ENCODE measurements at places on chromosomes 5 and 9.

GRCh38 chr9:5698810-5699556, 70.1 kb downstream of the RIC1 start:
- DNase-seq: no peak

GRCh38 chr9:122816163-122816867, 12.1 kb downstream of the PDCL start:
- no peak for DNase-seq

GRCh38 chr9:107172160-107172978, 110.7 kb upstream of the RAD23B start:
- DNase-seq: peak; percentile 51

GRCh38 chr5:121378046-121378445, 473.6 kb upstream of the FTMT start:
- DNase-seq: no peak

GRCh38 chr9:98085944-98086343, 29.4 kb downstream of the NANS start:
- DNase-seq: no peak

DNA sequence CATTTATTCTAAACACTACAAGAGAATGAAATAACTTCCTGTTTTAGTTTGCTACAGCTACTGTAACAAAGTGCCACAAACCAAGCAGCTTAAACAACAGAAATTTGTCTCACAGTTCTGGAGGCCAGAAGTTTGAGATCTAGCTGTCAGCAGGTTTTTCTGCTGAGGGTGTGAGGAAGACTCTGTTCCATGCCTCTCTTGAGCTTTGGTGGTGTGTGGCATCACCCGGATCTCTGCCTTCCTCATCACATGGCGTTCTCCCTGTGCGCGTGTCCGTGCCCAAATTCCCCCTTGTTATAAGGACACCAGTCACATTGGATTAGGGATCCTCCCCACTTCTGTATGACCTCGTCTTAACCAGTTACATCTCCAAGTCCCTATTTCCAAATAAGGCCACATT, 97.7 kb downstream of the CFAP95 start:
- DNase-seq: no peak

GRCh38 chr9:112555844-112556482, 69.3 kb downstream of the KIAA1958 start:
- no peak for DNase-seq

- no peak for DNase-seq
Measured at GRCh38 chr5:152855441-152855840, 450.4 kb upstream of the NMUR2 start.

- no peak for DNase-seq
Measured at GRCh38 chr9:129626625-129627284, 792 bp downstream of the NTMT1 start.

DNA sequence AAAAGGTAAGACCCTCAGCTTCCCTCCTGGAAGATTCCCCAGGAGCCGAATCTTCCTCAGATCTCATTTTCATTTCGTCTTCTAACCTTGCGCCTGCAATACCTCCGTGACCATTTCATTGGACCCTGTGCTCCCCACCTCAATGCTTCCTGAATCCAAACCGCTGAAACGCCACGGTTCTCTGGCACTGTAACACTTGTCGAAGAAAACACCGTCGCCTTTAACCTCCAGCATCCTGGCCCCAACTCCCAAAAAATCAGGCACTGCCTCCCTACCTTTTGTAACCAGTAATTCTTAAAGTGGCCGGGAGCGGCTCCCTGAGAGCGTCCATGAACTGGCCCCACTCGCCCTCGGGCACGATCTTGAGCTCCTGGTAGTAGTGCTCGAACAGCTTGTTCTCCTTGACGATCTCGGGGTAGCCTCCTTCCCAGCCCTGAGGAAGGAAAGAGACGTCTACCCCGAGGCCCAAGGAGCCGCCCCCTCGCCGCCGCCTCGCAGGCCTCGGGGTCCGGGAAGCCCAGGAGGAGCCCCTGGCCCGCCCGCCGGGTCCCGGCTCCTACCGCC, 438 bp downstream of the NSUN2 start:
- DNase-seq: no peak

GRCh38 chr5:19270153-19270552, 717.8 kb downstream of the CDH18 start:
- DNase-seq: no peak

- DNase-seq: no peak
Measured at GRCh38 chr9:116945817-116946216, 258.7 kb downstream of the TRIM32 start.

GRCh38 chr5:132770476-132771159, 6.4 kb downstream of the SEPTIN8 start:
- DNase-seq: no peak

GRCh38 chr9:114588210-114588609, 641 bp downstream of the ATP6V1G1 start:
- DNase-seq: no peak

GRCh38 chr9:104997536-104997935, 69.6 kb upstream of the ABCA1 start:
- DNase-seq: no peak

DNA sequence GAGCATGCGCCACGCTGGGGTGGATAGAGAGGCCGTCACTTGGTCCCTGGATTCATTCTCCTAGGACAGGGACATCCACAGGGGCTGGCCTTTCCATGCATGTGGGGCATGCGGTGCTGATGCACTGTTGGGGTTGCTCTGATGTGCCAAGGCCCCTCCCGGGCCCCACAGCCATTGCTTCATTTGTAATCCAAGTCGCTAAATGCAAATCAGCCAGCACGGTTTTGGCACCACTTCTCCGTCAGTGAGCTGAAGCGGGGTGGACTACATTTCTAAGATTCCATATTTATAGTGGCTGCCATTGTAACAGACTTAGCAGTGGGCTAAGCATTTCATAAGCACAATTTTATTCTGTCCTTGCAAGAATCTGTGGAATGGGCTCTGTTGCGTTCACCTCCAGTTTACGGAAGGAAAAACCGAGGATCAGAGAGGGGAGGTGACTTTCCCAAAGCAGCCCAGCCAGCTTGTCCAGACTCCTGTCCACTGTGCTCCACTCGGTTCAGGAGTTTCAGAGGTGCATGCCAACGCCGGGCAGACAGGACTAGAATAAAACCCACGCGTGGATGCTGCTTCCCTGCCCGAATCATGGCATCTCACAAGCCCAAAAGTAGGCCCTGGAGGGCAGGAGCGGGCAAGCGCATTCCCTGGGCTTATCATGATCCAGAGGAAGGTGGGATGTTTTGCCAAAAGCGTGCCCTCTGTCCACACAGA, 102.6 kb upstream of the COL5A1 start:
- no peak for DNase-seq

- DNase-seq: no peak
Measured at GRCh38 chr5:158967541-158967940, 132.2 kb downstream of the EBF1 start.

- DNase-seq: no peak
Measured at GRCh38 chr5:31442058-31442745, 89.7 kb downstream of the DROSHA start.

GRCh38 chr5:178234121-178234749, 1.6 kb upstream of the PHYKPL start:
- DNase-seq: no peak

DNA sequence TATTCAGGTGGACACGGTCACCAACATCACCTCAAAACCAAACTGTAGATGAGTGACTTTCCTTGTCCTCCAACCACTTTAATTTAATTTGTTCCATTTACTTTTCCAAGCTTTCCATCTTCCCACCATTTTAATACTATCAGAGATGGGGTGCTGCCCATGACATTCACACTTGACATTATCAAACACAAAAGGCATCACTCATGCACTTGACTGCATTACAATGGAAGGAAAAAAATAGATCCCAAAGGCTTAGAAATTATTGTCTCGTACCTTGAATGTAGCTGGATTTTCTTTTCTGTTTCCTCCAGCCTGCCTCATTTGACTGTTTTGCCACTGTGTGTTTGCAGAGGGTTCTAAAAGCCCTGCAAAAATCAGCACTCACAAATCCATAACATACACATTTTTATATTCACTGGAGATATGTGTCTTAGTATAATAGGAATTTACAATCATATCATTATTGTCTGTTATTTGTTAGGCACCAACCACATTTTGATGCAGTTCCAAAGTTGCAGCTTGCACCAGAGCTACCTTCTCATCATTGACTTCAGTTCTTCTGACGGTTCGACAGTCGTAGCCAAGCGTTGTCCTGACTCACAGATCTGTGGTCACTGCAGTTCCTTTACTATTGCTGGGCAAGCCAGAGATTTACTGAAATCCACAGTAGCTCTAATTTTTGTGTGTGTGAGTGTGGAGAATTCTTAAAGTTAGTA, 712.3 kb upstream of the WWC1 start:
- DNase-seq: no peak

DNA sequence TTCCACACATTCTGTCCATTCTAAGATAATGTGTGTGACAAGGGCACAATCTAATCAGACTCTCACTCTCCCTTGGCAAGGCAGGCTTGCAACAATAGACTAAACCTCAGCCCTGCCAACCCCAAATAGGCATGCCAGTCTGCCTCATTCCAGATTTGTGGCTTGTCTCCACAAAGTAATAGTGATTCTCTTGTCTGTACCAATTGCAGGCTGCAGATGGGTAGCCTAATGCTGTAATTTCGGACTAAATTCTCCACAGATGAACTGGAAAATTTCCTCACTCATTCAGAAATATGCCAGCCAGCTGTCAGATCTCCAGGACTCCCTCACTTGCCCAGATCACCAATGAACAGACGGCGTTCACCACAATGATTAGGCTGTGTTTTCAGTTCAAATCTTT, 413.6 kb downstream of the ELAVL2 start:
- no peak for DNase-seq

DNA sequence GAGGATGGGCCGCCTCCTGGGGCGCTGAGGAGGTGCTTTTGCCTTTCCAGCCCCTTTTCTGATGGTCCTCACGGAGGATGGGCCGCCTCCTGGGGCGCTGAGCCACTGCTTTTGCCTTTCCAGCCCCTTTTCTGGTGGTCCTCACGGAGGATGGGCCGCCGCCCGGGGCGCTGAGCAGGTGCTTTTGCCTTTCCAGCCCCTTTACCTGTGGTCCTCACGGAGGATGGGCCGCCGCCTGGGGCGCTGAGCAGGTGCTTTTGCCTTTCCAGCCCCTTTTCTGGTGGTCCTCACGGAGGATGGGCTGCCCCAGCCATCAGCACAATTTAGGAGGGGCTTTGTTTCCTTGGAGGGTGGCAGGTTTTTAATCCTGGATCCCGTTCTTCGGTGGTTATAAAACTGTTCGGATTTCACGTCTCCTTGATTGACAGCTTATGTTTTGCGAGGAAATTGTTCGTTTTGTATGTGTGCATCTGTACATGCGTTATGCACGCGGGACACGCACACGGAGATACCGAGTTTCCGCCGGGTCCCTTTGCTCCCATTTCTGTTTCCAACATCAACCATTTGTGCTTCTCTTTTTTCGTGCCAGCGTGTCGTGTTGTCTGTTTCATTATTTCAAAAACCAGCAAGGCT, 34.7 kb upstream of the SLC9A3 start:
- DNase-seq: no peak

GRCh38 chr9:115469841-115470240, 351.9 kb upstream of the TNC start:
- DNase-seq: no peak

DNA sequence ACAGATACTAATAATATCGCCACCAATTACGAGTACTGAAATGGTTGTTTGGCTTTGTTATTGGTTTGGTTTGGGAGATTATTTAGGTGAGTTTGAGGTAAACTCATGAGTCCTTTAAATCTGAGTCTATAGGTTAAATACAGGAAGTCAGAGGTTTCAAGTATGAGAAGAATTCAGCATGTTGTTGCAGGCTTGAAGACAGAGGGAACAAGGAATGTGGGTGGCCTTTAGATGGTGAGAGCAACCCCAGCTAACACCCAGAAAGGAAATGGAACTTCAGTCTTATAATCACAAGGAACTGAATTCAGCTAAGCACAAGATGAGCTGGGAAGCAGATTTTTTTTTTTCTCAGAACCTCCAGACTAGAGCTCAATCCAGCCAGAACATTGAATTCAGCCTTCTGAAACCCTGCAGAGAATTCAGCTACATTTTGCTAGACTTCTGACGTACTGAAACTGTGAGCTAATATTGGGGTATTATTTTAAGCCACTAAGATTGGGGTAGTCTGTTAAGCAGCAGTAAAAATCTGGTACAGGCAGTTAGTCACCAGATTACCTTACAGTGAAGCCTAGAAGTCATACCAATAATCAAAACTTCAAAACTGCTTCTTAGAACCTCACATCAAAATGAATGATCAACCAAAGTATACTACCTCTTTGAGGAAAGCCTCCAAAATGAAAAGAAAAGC, 216.0 kb upstream of the PUM3 start:
- DNase-seq: no peak

GRCh38 chr9:83000765-83001164, 62.2 kb downstream of the RASEF start:
- DNase-seq: no peak

GRCh38 chr5:130278136-130278535, 373.9 kb downstream of the CHSY3 start:
- DNase-seq: no peak

DNA sequence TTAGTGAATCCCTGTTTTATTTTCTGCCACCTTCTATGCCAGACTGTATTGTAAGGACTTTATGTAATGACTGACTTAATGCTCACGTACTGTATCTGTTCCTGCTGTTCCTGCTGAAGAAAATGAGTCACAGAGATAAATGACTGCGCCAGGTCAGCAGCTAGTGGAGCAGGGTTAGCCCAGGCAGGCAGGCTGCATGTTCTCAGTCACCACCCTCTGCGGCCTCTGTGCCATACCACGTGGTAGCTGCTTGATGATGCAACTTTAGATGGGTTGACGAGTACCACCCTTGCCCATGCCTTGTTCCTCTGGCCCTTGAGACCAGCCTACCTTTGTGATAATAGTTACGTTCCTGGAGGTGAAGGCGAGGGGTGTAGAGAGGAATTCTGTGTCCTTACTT, 161.9 kb downstream of the TRIO start:
- no peak for DNase-seq

- no peak for DNase-seq
Measured at GRCh38 chr9:18333157-18333556, 140.8 kb upstream of the ADAMTSL1 start.

DNA sequence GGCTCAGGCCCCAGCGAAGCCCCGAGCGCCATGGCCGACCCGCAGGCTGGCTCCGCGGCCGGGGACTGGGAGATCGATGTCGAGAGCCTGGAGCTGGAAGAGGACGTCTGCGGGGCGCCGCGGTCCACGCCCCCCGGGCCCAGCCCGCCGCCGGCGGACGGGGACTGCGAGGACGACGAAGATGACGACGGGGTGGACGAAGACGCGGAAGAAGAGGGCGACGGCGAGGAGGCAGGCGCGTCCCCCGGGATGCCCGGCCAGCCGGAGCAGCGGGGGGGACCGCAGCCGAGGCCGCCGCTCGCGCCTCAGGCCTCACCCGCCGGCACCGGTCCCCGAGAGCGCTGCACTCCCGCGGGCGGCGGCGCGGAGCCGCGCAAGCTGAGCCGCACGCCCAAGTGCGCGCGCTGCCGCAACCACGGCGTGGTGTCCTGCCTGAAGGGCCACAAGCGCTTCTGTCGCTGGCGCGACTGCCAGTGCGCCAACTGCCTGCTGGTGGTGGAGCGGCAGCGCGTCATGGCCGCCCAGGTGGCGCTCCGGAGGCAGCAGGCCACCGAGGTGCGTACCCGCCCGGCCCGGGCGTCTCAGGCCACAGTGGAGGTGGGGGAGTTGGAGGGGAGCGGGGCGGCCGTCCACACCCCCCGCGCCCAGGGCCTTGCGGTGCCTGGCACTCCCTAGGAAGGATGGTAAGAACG, 1.6 kb downstream of the DMRT2 start:
- no peak for DNase-seq

- DNase-seq: no peak
Measured at GRCh38 chr5:180586870-180587269, 4.4 kb downstream of the SCGB3A1 start.

- peak; percentile 57 for DNase-seq
Measured at GRCh38 chr5:76867827-76868693, 18.2 kb downstream of the S100Z start.

All from stimulated activated CD4-positive, alpha-beta T cell treated with anti-CD3 and anti-CD28 coated beads, Interleukin-12 subunit alpha, Interleukin-12 subunit beta, amount 100 ng/mL, for 24 hours (primary cell).